ENCODE measurements at places on chromosomes 13 and 19.

DNA sequence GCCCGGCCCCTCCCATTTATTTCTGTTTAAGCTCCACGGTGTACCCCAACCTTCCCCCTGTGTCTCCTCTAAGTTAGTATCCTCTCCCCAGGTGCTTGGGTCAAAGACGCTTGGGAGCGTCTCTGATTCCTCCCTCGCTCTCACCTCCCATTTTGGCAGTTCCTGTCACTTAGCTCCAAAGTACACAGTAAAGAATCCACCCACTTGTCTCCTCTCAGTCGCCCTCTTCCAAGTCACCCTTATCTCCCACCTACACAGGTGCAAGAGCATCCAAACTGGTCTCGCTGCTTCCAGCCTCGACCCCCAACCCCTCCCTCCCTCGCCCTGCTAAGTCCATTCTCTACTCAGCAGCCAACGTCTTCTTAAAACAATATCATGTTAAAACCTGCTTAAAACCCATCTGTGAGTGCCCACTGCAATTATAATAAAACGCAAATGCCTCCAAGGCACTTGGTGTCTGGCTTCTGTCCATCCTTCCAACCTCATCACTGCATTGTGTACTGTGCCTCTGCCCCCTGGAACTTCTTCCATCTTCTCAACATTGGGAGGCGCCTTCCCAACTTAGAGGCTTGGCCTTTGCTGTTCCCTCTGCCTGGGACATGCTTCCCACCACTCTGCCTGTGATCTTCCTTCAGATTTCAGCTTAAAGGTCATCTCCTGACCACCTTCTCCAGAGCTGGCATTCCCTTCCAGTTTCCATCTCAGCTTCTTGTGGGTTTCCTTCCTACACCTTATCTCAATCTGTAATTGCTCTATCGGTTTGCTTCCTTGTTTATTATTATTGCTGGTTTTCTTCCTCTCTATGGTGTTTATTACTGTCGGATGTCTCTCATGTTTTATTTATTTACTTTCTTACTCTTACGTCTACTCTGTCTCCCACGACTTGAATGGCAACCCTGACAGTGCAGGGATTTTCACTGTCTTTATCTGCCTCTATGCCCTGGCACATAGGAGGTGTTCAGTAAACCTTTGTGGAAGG, 9.5 kb upstream of the KLK14 start:
- DNase-seq = no peak

DNA sequence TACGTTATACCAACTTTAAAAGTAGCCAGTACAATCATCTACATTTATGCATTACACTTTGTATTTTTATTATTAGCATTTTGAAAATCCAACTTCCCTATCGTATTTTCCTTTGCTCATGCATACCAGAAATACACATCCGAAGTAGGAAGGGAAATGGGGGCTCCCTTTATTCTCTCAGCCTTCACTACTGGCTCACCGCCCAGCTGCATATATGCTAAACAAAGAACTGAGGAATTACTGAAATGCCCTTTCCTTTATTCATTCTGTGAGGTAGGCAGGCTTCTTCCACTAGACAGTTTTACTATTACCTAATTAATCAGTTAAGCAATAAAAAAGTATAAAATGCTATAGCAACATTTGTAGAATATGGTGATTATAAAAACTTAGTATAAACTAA, 291.6 kb downstream of the KLF12 start:
- DNase-seq = no peak

DNA sequence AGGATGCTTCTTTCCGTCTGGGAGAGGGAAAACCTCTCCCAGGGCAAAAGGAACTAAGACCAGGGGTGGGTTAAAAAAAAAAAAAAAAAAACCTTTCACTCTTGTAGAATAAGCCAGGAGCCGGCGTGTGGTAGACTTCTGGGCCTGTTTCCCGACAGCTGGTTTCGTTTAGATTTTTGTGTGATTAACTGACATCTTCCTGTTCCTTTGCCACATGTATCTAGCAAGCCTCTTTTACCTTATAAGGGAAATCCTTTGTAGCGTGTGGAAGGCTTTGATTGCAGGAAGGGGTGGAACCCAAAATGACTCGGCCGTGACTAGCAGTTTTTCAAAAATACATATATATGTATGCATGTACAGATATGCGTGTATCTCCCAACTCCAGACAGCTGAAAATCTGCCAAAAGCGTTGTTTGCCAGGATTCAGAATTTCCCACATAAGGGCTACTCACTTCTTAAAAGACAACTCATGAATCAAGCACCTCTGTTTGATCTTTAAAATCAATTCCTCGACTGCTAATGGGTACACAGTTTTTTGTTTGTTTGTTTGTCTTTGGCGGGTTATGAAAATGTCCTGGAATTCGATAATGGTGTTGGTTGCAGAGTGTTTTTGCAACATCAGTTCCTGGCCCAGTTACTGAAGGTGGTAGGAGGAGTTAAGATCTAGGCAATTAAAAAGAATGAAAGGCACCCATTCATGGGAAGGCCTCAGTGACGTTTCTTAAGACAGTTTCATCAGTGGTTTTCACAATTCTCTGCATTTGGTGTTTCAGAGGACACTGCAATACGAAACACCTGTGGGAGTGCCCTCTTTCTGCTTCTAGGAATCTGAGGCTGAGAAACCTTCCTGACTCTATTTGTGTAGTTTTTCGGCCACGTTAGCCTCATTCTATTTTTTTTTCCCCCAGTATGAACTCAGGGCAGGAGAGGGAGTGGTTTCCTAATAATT, 2.7 kb downstream of the TPM4 start:
- DNase-seq = peak; percentile 99

GRCh38 chr19:5681391-5682106, 722 bp downstream of the HSD11B1L start:
- DNase-seq = no peak

DNA sequence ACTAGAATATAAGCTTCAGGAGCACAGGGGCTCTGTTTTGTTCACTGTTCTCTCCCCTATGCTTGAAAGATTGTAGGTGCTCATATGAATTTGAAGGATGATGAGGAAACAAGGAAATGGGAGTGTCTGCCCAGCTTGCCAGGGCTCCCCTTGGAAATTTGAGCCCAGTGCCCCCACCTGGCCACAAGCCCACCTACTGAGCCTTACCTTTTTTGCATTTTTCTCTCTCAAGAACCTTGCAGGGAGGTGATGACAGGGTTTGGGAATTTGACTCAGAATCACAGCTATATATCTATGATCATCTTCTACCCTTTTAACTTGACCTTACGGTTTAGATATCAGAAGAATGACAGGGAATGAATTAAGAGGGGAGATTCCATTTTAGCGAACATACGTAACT, 33.8 kb downstream of the SERP2 start:
- DNase-seq = no peak

- no peak for DNase-seq
Observed at GRCh38 chr19:50380751-50381151, 3.4 kb upstream of the POLD1 start.

DNA sequence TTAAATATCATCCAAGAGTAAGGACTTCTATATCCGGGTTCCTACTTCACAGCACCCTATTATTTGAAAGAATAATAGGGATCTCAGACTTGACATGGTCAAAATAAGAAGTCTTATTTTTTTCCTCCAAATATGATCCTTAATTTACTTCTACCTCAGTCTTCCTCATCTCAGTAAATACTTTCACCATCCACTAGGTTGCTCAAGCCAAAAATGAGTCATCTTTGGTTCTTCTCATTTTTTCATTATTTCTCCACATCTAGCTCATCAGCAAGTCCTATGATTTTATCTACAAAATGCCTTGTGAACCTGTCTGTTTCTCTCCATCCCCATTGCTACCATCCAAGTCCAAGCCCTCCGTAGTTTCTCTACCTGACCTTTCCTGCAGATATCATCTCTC, 121.9 kb upstream of the GJB6 start:
- peak; percentile 71 for DNase-seq
